PC-3 (cell line): ENCODE measurements at places on chromosomes 4 and X. TPM values are rescaled to one million over a fixed set of nuclear protein-coding genes. Genes with fewer than 3 reads are reported as not detected.

Gene MID1IP1
- 122 and 123 TPM in 2 replicates for total RNA-seq

Gene SPANXB1
- total RNA-seq, result 0.33 TPM in 1 of 2 replicates, not detected in the other

Gene GLA
- total RNA-seq, result 41.9 and 54.8 TPM in 2 replicates

Gene PABPC5
- total RNA-seq, result 0.35 and 0.40 TPM in 2 replicates

Gene AADAT
- total RNA-seq, result 2.7 and 4.3 TPM in 2 replicates

Gene APLN
- total RNA-seq, result 8.5 and 11.6 TPM in 2 replicates

Gene HTR2C
- 0.07 and 0.12 TPM in 2 replicates for total RNA-seq

Gene ATP5ME
- total RNA-seq, result 384 and 579 TPM in 2 replicates

Gene AMBN
- total RNA-seq, result not detected in 2 replicates

Gene RNF128
- total RNA-seq, result not detected in 2 replicates

Gene RS1
- not detected in 2 replicates for total RNA-seq

Gene VEGFC
- total RNA-seq, result 36.6 and 43.4 TPM in 2 replicates

Gene STARD8
- 0.69 and 0.91 TPM in 2 replicates for total RNA-seq

Gene POU4F2
- total RNA-seq, result not detected in 2 replicates

Gene PNCK
- 1.0 and 3.3 TPM in 2 replicates for total RNA-seq

Gene CXCL10
- 0.81 TPM in 1 of 2 replicates, not detected in the other for total RNA-seq

Gene OPHN1
- total RNA-seq, result 6.0 and 8.6 TPM in 2 replicates

Gene TMEM165
- total RNA-seq, result 146 and 148 TPM in 2 replicates

Gene IL21
- not detected in 2 replicates for total RNA-seq

Gene RTL9
- total RNA-seq, result 0.23 and 0.29 TPM in 2 replicates

Gene CSN2
- total RNA-seq, result not detected in 2 replicates

Gene CPLX1
- total RNA-seq, result 0.87 and 2.6 TPM in 2 replicates

Gene SPANXN4
- total RNA-seq, result not detected in 2 replicates

Gene GAGE1
- not detected in 2 replicates for total RNA-seq

Gene ANKRD50
- 26.3 and 29.3 TPM in 2 replicates for total RNA-seq

Gene EGF
- total RNA-seq, result 3.9 and 6.1 TPM in 2 replicates

Gene UGT2B15
- total RNA-seq, result not detected in 2 replicates

Gene HTN1
- total RNA-seq, result not detected in 2 replicates

Gene FAM241A
- total RNA-seq, result 2.2 and 2.8 TPM in 2 replicates

Gene FGF16
- total RNA-seq, result not detected in 2 replicates

Gene KCNE5
- not detected in 2 replicates for total RNA-seq

Gene CDX4
- not detected in 2 replicates for total RNA-seq

Gene MAP7D3
- 0.40 and 0.69 TPM in 2 replicates for total RNA-seq

Gene PCYT1B
- not detected in 2 replicates for total RNA-seq

Gene SHISA3
- 29.5 and 33.5 TPM in 2 replicates for total RNA-seq

Gene SLC2A9
- total RNA-seq, result 0.11 TPM in 1 of 2 replicates, not detected in the other

Gene IL1RAPL1
- total RNA-seq, result 0.12 and 0.44 TPM in 2 replicates

Gene PPP1R2C
- not detected in 2 replicates for total RNA-seq

Gene XIAP
- 29.2 and 35.8 TPM in 2 replicates for total RNA-seq

Gene POF1B
- not detected in 2 replicates for total RNA-seq

Gene ZNF157
- 0.07 and 0.12 TPM in 2 replicates for total RNA-seq

Gene TCEAL9
- total RNA-seq, result 23.0 and 46.8 TPM in 2 replicates

Gene NUDT10
- total RNA-seq, result 0.22 and 0.40 TPM in 2 replicates

Gene SLC49A3
- not detected in 2 replicates for total RNA-seq

Gene SOD3
- 10.7 and 16.4 TPM in 2 replicates for total RNA-seq
